HEK293T (cell line): ENCODE measurements at places on chromosomes 2 and 18.

GRCh38 chr2:173982182-173982714 lies 17.1 kb upstream of the SP3 start:
- DNase-seq: no peak

GRCh38 chr2:168139852-168140251 lies 107.5 kb downstream of the STK39 start:
- DNase-seq: no peak

DNA sequence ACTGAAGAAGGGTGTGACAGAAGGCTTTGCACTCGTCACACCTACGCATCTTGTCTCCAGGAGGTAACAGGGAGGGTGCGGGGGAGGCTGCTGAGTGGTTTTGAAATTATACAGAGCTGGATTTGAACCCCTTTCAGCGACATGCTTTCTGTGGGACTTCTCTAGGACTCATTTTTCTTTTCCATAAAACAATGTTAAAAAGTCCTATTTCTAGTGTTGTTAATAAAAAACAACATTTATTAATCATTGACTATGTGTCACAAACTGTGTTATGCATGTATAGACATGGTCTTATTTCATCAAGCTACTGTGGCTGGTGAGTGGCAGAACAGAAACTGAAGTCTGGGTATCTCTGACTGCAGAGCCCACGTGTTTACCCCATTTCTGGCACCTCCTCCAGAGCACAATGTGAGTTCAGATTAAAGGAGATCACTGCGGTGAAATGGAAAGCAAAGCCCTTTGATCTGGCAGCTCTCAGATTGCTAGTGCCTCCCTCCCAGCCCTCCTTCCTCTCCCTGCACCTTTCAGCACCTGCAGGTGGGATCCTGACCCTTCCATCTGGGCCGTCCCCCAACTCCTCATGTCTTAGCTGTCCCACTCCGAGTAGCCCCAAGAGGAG lies 315.5 kb upstream of the MYT1L start:
- no peak for DNase-seq

GRCh38 chr18:25805323-25805722 lies 285.1 kb downstream of the SS18 start:
- no peak for DNase-seq

DNA sequence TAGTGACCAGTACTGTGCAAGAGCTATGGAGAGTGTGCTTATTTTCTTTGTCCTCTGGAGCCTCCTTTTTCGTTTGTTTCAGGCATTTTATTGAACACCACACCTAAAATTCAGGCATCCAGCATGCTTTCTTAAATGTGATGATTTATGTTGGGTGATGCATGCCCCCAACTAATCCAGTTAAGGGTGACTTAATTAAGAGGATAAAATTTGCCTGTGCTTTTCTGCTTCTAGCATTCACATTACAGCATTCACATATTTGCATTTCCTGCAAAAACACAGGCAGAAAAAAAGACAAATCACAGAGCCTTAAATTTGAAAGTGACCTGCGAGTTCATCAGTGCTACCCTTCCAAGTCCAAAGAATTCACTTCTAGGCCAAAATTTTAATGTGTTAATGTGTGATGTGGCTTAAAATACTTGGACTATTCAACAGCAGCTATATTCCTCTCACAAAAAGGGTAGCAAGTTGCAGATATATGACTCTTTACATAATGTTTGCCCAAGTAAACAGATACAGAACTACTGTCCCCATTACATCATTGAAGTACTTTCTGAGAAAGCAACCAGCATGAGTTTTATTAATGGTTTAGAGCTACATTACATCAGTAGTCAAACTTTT lies 286.5 kb downstream of the THSD7B start:
- DNase-seq: no peak

DNA sequence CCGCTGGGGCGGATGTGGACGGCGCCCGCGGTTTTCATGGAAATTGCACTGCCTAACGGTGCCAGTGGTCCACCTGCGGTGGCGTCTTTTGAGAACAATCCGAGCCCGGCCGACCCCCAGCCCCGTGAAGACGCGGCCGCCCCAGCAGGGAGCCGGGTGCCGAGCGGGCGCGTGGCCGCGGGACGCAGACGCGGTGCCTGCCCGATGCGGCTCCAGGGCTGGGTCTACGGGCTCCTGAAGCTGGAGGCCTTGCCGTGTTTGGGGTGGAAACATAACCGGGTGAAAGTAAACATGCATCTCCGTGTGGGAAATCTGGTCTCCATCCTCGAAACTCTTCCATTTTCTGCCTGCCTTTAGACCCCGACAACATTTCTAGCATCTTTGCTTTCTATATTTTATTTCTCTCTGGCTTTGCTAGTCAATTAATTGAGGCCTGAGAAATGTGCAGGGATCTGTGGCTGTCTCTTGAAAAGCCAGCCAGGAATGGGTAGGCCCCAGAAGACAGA lies 572 bp downstream of the INPP4A start:
- peak; percentile 37 for DNase-seq

- no peak for DNase-seq
These were observed 125.9 kb downstream of the MAIP1 start for GRCh38 chr2:200081236-200081635.

DNA sequence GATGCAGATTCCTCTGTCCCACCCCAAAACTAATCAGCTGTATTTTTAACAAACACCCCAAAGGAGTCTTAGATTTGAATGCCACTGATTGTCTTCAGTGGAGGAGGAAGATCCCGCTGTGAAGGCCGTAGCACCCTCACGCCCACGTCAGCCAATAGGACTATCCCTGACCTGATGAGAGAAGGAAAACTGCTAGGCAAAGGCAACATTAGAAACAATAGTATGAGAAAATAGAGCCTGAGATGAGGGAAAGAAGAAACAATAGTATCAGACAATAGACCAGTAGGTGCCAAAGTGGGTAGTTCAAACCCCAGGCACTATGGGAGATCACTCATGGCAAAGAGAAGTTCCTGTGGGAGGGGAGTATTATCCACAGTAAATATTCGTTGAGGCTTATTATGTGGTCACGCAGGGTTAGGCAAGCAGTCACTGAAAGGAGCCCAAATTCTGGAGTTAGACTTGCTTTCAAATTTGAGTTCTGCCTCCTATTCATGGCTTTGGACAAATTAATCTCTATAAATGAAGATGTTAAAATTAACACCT lies 2.8 kb downstream of the PCBP1 start:
- DNase-seq: no peak

GRCh38 chr2:209721497-209721896 lies 50.1 kb upstream of the UNC80 start:
- no peak for DNase-seq

DNA sequence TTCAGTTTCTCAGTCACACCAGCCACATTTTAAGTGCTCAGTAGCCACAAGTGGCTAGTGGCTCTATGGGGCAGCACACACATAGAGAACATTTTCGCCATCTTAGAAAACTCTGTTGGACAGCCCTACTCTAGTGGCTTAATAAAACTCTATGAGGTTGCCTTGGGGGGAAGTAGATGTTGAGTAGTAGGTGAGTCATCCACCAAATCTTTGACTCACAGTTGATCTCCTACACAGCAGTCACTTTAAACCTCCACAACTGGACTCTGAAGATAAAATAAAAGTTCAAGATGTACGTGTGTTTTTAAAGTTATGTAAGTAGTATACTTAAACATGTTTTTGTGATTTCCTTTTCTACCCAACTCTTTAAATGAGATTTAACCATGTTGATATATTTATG lies 379.0 kb downstream of the SETBP1 start:
- DNase-seq: no peak

DNA sequence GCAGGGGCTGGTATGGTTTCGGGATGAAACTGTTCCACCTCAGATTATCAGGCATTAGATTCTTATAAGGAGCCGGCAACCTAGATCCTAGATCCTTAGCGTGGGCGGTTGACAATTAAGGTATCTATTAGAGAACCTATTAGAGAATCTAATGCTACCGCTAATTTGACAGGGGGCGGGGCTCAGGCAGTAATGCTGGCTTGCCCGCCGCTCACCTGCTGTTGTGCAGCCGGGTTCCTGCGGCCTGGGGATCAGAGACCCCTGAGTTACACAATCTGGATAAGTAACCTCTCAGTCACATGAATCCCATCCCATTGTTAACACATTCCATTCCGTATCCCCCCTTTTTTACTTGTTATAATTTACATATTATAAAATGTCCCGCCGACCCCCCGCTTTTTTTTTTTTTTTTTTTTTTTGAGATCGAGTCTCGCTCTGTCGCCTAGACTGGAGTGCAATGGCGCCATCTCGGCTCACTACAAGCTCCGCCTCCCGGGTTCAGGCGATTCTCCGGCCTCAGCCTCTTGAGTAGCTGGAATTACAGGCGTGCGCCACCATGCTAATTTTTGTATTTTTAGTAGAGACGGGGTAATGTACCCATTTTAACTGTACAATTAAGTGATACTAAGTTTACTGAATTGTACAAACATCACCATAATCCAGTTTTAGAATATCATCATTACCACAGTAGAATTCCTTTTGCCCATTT lies 42.0 kb upstream of the GPD2 start:
- DNase-seq: no peak

DNA sequence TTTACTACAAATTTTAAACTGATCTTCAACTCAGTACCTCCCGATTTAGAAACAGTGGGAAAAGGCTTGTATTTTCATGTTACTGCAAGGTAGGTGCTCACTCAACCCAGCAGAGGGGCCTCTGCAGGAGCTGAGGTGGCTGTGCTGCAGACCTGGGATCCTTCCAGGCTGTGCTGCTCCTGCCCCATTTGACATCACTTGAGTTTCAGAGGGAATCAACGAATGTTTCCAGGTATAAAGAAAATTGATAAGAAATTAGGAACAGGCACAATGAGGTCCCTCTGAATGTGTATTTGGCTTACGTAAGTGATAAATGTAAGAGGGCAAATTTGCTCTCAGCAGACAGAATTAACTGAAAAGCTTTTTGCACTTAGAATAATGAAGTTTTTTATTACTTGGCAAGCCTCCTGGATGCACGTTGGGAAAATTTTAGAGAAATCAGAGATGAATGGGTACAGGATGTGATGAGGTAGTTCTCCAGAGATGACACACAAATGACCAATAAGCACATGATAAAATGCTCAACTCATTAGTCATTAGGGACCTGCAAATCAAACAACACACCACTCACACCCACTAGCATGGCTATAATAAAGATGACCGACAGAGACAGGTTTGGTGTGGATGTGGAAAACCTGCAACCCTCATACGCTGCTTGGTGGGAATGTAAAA lies 114.0 kb downstream of the NOL10 start:
- DNase-seq: no peak

- DNase-seq: no peak
These were observed 339.4 kb downstream of the CMPK2 start for GRCh38 chr2:6526093-6526824.

GRCh38 chr2:224689539-224689938 lies 26.6 kb downstream of the CCDC195 start:
- DNase-seq: no peak

- no peak for DNase-seq
These were observed 25.5 kb downstream of the LGALSL start for GRCh38 chr2:64479259-64480117.

- DNase-seq: no peak
These were observed 67.7 kb downstream of the DPP4 start for GRCh38 chr2:162006337-162006736.

GRCh38 chr2:86301009-86301408 lies 36.4 kb downstream of the REEP1 start:
- no peak for DNase-seq

DNA sequence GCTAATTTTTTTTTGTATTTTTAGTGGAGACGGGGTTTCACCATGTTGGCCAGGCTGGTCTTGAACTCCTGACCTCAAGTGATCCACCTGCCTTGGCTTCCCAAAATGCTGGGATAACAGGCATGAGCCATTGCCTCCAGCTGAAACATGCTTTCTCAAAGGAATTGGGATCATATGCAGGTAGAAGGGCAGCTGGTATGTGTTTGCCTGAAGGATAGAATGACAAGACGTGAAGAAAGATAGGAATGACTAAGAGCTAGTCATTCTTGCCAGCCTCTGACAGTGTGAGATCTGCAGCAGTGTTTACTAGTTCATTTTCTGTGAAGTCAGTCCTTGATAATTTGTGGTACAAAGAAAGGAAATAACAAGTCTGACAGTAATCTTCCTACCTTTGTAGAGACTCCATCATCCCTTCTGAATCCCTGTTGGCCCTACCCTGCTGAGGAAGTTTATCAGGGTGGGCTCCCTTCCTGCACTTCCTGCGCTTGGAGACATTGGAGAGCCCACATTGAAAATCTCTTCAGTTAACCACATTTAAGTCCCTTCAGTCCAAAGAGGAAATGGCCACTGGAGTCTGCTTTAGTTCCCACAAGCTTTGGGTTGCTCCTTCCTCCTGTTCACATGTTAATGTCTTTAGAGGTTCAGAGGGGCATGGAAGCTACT lies 14.7 kb downstream of the CFLAR start:
- DNase-seq: no peak

GRCh38 chr18:37565101-37565976 lies at the start of gene CELF4:
TSS of gene CELF4 (minus strand) at chr18:37565798.
- peak; percentile 51 for DNase-seq

DNA sequence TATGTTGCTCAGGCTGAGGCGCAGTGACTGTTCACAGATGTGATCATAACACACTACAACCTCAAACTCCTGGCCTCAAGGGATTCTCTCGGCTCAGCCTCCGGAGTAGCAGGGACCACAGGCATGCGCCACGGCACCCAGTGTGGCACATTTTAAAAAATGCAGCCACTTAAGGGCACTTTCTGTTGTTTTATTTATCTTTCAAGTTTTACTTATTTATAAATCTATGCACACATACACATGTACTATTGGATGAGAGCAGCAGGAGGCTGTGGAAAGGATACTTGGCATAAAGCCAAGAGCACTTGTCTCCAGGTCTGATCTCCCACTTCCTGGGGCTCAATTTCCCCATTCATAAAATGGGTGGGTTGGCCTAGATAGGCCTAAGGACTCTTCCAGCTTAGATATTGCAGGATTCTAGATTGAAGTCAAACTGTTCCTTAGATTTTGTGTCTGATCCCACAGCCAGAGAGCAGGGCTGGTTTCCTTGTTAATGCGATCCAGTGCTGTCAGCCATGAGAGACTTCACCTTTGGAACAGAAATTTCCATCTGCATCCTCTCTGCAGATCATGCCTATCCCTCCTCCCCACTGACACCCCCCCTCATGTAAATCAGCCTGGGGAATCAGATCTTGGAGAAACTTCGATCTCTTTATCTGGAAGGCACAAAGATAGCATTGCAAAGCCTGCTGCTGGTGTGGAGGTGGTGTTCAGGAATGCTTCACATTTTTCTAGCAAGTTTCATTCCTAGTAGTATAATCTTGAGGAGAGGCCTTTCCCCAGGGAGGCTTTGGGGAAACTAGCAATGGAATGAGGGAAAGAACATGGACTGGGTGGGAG lies 24.7 kb downstream of the PCBP1 start:
- DNase-seq: no peak

DNA sequence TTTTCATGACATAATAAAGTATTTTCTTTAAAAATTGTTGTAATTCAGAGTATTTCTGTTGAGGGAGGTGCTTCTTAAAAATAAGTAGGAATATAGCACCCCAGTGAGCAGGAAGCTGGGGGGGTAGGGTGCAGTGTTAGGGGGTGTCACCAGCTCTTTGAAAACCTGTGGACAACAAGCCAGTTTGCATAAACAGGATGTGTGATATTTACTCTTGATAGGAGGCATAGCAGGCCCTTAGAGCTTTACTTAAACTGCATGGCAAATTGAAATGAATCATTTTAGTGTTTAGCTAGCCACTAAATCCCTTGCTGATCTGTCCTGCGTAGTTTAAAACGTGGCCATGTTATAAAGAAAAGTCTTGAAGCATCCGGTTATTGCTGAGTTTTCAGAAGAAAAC lies 8.4 kb downstream of the TGIF1 start:
- no peak for DNase-seq

- DNase-seq: no peak
These were observed 65.7 kb upstream of the SMAD2 start for GRCh38 chr18:47996091-47996541.
